ENCODE measurements at places on chromosomes 6 and 20.
A peak's percentile ranks its signal among the peaks of the same experiment; 100 is the strongest.

- DNase-seq: no peak
Measured at GRCh38 chr6:42727627-42728026, 5.2 kb upstream of the PRPH2 start.

GRCh38 chr6:67141005-67141404 lies 1434.0 kb upstream of the EYS start:
- DNase-seq: no peak

DNA sequence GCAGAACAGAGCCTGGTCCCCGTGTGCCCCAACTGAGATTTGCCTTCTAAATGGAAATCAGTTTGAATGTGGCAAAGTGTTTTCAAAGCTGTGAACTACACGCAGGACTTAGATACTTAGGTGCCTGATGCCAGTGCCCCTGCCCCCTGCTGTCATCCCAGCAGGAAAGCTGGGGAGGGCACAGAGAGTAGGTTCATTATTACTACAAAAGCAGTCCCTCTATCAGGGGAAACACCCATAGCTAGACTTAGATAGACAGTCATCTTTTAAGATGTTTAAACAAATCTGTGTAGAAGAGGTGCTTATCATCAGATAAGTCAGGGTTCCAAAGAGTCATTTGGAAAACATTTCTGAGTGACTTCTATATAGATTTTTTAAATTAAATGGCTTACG lies 155.0 kb upstream of the SNX9 start:
- no peak for DNase-seq

DNA sequence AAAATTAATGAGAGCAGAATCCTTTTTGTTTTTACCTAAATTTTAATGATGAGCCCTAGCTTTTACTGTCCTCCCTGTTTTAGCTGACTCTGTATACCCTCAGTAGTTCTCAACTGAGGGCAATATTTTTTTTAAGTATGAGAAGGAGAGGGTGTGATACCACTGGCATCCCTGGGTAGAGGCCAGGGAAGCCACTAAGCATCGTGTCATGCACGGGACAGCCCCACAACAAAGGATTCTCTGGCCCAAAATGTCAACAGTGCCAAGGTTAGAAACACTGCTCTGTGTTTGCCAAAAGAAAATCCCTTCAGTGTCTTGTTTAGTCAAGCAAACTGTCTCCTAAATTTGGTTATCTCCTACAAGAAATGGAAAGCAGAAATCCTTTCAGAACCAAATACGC lies 210.4 kb downstream of the KCNQ5 start:
- no peak for DNase-seq

DNA sequence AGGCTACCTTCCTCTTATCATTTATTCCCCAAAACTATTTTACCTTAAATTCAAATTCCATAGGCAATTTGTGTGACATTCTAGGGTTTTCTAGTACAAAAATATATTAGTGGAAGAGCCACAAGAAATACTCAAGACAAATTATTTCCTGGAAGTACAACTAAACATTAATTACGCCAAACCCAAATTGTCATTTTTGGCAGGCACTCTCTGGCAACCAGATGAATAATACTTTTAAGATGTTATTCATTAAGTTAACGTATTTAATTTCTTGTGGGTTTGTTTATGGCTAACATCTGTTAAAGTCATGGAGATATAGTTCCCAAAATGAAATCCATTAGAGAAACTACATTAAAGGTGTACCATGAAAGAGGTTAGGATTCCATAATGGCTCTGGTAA lies 40.5 kb downstream of the HMGN3 start:
- DNase-seq: no peak

GRCh38 chr6:151498327-151498726 lies 4.5 kb downstream of the CCDC170 start:
- no peak for DNase-seq

DNA sequence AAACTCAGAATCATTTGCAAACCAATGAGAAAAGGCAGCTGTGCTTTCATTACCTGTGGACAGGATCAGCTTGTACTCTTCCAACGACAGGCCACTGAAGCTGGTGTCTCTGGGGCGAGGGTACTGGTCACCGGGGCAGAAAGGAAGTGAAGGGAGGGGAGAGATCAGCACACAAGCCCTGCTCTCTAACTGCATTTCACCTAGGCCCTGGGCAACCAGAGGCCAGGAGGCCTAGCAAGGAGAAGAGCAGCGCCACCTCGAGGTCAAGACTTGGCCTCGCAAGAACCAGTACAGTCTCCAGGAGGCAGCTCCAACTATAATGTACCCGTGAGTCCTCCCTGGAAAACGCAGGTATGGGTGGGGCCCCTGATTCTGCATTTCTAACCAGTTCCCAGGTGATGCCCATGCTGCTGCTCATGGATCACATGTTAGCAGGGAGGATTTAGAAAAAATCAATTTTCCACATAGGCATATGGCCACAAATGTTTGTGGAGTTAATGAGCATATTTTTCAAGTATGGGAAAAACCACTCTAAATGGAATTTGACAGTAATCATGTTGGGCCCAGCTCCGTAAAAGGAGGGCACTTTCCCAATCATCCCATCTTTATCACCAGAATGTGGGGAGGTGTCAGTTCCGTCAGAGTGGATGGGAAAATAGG lies 11.0 kb downstream of the UQCC2 start:
- peak; percentile 65 for DNase-seq

GRCh38 chr20:49636447-49636846 lies 68.5 kb upstream of the PTGIS start:
- no peak for DNase-seq
